HFFc6 (cell line): ENCODE measurements at places on chromosomes 4 and X. TPM values are rescaled to one million over a fixed set of nuclear protein-coding genes. Genes with fewer than 3 reads are reported as not detected.

GRCh38 chrX:74343343-74344279, 39.6 kb downstream of the ZCCHC13 start:
- DNase-seq, result peak; percentile 87

- no peak for DNase-seq
These were observed 192.0 kb downstream of the PCDH7 start for GRCh38 chr4:30912098-30912714.

The CITED1 gene
- total RNA-seq, result not detected in 3 replicates

DNA sequence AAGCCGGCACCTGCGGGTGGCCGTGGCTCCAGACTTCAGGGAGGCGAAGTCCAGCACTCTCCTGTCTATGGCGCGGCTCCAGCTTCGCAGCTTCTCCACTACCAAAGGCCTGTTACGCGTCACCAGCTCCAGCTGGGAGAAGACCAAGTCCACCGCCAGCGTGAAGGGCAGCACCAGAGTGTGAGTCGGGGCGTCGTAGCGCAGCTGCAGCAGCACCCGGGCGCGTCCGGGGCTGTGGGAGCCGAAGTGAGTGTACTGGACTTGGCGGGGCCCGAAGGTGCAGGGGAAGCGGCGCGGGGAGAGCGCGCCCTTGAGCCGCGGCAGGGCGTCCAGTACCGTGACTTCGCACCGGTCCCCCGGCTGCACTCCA, 444 bp downstream of the FREM3 start:
- no peak for DNase-seq

DNA sequence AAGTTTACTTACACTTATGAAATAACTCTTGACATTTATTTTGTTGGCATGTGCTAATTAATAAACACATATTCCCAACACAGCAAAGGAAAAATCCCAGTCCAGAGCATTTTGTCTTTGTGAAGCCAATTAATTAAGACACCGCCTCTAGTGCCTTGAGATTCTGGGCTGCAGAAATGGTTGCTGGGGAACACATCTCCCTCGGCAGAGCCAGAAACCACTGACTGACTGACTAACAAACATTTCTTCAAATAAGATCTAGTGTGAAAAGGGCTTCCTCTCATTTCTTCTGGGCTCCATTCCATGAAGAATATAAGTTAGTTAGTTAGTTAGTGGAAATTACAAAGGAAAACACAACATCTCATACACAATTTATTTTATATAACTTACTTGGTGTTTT, 28.4 kb upstream of the NAP1L5 start:
- DNase-seq, result no peak

The SLC26A1 gene
- total RNA-seq, result 0.15 to 0.16 TPM in 2 of 3 replicates, not detected in the other

- DNase-seq, result no peak
These were observed 71.3 kb downstream of the NFKB1 start for GRCh38 chr4:102572452-102572851.

DNA sequence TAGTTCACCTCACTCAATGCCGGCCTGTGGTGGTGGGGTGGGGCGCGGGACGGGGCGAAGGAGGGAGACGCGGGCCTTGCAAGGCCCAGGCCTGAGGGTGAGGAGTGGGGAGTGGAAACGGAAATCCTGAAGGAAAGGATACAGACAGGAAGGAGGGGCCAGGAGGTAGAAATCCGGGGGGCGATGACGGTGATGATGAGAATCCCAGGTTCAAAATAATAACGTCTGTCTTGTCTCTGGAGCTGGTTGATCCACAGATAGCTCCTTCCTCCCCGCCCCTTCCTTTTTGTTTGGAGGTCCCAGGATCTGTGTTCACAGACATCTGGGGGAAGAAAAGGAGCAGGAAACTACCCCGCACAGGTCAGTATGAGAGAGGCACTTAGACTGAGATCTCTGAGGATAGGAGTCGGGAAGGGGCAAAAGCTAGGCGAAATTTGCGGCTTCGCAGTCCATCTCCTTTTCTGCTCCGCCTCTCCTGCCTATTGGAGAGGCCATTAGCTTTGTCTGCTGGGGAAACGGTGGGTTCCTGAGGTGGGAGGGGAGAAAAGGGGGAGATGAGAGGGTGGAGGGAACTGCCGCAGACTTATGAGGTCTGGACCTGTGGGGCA, 746 bp downstream of the TCEAL7 start:
- no peak for DNase-seq

DNA sequence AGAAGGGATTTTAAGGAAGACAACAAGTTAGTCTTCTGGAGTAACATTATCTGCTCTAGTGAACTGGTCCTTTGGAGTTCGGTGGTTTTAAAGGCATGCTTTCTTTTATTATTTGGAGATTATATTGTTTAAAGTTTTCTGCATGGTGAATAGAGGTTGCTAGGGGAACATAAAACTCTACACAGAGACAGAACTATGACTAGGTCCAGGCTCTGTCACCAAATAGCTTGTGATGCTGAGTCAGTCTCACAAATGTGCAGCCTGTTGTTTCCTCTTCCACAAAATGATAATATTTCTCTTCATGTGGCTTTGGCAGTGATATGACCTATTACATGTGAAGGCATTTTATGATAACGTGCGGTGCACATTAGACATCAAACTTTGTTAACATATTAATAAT, 132.6 kb downstream of the PACRGL start:
- DNase-seq, result peak; percentile 84

- DNase-seq, result peak; percentile 62
These were observed 668.0 kb upstream of the LCORL start for GRCh38 chr4:18689308-18690115.

GRCh38 chr4:16505726-16506125, 279.5 kb upstream of the TAPT1 start:
- peak; percentile 2 for DNase-seq

GRCh38 chrX:111355523-111356115, 56.4 kb downstream of the DCX start:
- DNase-seq, result no peak

The SLIT2 gene
- total RNA-seq, result 122 and 126 TPM in 2 replicates

DNA sequence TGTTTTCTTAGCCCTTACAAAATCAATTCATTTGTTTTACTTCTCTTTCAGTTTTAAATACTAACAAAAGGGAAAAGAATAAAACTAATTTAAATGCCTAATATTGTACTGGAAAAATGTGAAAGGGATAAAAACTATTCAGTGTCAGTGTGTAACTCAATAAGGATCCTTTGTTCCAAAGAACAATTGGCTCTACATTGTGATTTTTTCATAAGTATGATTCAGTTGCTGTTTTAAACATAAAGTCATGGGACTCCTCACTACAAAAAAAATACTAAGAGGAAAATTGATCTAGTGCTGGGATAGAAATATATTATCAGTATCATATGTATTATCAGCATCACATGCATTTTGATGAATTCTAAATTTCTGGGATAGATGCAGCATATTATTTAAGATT, 199.4 kb upstream of the TRAM1L1 start:
- no peak for DNase-seq

The EREG gene
- total RNA-seq, result 31.5 to 37.1 TPM (median 31.7 TPM) in 3 replicates

DNA sequence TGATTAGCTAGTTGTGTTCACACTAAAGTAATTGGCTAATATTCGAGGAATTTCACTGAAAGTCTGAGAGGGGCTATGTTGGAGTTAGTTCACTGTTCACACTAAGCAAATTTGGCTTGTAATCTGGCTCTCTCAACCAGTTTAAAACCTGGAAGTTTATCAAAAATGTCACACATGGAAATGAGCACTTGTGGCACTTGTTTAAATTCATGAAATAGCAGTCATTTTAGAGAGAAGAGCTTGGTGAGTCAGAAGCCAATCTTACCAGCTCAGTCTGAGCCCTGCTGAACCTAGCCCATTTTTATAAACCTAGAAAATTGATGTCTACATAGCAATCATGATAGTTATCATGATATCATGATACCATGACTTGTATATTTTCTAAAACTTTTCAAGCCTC, 90.7 kb upstream of the JADE1 start:
- peak; percentile 68 for DNase-seq

The TRIM75 gene
- not detected in 2 replicates for total RNA-seq

DNA sequence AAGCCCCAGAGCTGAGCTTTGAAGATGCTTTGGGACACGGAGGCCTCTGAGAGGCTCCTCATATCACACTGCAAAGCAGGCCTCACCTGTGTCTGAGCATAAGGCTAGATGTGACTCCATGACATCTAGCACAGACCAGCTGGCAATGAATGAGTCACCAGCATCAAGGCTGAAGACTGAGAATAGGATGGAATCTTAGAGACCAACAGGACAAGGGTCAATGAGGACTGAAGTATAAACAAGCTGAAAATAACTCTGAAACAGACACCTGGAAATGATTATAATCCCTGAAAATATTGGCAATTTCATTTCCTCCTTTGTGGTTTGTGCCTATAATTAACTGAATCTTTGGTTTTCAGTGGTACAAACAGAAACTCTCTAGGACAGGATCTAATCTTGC, 87.1 kb upstream of the PRPS1 start:
- peak; percentile 4 for DNase-seq

DNA sequence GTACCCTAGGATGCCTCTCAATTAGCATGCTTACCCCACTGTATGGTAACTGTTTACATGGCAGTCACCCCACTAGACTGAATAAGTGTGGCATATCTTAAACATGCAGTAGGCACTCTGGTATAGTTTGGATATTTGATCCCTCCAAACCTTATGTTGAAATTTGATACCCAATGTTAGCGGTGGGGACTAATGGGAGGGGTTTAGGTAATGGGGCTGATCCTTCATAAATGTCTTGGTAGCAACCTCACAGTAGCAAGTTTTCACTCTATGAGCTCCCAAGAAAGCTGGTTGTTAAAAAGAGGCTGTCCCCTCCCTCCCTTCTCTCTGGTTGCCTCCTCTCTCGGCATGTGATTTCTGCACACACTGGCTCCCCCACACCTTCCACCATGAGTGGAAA, 10.1 kb downstream of the TMEM150C start:
- no peak for DNase-seq

The CYBB gene
- total RNA-seq, result not detected in 3 replicates

DNA sequence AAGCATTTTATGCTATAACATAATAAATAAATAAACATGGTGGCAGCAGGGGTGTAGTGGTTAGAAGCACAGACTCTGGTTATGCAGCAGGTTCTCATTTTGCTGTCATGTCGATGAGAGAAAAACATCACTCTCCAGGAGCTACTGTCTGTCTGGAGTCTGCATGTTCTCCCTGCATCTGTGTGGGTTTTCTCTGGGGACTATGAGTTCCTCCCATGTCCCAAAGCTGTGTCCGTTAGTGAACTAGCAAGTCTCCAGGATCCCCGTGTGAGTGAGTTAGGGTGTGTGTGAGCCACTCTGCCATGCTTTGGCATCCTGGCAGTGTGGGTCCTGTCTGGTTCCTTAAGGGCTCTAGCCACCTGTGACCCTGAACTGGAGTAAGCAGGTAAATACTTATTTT, 585.6 kb upstream of the AGA start:
- DNase-seq, result no peak

- peak; percentile 77 for DNase-seq
These were observed 161.5 kb downstream of the SOWAHB start for GRCh38 chr4:76736414-76736813.

DNA sequence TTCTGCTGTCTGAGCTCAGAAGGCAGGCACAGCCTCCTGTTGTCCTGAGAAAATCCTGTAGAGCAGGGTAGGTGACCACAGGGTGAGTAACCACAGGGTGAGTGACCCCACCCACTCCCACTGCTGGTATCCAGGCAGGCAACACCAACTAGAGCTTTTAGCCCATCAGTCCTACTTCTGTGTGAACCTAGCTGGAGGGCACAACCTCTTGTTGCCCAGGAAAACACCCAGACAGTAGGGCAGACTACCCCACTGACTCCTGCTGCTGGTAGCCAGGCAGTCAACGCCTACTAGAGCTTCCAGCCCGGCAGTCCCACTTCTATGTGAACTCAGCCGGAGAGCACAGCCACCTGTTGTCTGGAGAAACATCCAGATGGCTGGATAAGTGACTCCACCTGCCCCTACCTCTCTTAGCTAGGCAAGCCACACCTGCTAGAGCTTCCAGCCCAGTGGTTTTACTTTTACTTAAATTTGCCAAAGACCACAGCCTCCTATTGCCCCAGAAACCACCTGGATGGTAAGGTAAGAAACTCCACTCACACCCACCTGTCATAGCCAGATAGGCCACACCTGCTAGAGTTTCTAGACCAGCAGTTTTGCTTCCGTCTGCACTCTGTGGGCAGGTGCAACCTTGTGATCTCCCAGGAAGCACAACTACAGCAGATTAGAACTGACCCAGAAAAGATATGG, 371.6 kb downstream of the INPP4B start:
- no peak for DNase-seq

DNA sequence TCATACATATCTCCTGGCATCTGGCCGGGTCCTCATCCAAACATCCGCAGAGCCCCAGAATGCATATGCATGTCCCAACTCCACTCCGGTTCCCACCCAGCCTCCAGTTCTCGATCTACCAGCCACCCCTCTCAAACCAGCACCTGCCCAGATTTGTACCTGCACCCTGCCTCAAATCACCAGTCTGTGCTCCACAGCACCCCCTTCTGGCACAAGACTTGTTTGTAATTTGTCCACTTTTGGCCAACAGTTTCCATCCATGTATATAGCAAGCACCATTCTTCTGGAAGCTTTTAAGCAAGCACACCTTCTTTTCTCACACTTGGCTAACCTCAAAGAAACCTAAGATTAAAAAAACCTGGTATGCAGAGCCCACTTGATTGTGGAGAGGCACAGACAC, 644.1 kb downstream of the MID1IP1 start:
- no peak for DNase-seq

The PRKG2 gene
- total RNA-seq, result not detected in 3 replicates
